Stimulated activated CD4-positive, alpha-beta T cell treated with anti-CD3 and anti-CD28 coated beads, Interleukin-2, amount 100 ng/mL, for 24 hours (primary cell): ENCODE measurements at places on chromosomes 12 and 14.

DNA sequence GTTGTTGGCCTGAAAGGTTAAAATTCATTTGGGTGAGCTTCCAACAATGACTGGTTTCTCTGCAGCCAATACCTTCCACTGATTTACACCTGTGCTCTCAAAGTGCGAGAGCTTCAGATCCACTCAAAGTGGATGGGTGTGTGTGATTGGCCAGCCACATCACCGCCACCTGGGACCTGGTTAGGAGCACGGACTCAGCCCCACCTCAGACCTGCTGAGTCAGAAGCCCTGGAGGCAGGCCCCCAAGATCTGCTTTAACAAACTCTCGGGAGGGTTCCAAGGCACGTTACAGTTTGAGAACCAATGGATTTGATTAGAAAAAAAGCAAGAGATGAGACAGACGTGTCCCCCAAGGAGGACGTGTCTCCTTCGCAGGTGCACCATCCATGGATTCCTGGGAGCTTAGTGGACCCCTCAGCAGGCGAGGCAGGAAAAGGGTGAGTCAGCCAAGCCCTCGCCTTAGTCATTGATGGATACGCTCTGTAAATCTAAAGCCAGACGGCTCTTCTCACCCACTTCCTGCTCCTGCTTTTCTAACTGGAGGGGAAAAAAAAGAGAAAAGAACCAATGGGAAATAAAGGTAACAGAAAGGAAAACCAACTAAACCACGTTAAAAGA, 24.5 kb downstream of the FZD10 start:
- DNase-seq = no peak

- no peak for DNase-seq
Observed at GRCh38 chr14:67524634-67524963, 8.5 kb upstream of the PLEKHH1 start.

DNA sequence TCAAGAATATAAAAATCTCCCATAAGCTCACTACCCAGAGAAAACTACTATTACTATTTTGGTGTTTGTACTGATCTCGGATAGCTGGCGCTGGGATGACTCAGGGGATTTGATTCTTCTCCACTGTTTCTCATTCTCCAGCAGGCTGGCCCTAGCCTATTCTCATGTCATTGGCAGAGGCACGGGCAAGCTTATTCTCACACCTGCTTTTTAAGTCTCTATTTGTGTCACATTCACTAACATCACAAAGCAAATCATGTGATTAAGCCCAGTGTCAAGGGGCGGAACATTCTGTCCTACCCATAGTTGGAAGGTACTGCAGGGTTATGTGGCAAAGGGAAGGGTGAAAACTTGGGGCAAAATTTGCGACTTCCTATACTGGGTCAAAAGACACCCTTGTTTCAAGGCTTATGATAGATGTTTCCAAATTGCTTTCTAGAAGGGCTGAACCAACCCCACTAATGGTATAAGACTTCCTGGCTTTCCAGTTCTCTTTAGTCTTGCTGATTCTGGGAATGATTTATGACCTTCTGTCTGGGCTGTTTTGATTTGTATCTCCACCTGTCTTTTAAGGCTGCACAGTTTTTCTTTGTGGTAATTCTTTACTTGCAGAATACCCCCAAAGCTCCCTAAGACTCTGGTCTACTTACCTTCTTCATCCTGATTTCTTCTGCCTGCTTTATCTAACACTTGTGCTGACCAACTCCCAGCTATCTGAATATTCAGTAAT, 406.4 kb downstream of the NRXN3 start:
- no peak for DNase-seq

- DNase-seq = no peak
Observed at GRCh38 chr12:65818454-65819382, 5.6 kb upstream of the HMGA2 start.

GRCh38 chr14:100212476-100213333, 26.2 kb upstream of the YY1 start:
- no peak for DNase-seq

DNA sequence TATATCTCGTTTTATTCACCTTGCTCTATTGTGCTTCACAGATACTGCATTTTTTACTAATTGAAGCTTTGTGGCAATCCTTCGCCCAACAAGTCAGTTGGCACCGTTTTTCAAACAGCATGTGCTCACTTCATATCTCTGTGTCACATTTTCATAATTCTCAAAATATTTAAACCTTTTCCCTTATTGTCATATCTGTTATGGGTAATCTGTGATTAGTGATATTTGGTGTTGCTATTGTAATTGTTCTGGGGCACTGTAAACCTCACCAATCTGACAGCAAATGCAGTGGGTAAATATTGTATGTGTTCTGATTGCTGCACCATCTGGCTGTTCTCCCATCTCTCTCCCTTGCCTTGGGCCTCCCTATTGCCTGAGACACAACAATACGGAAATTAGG, 191.3 kb downstream of the BTG1 start:
- DNase-seq = no peak

GRCh38 chr12:88366101-88366500, 214.2 kb downstream of the KITLG start:
- no peak for DNase-seq

- DNase-seq = no peak
Observed at GRCh38 chr14:90034835-90035525, 26.8 kb upstream of the KCNK13 start.
